ENCODE measurements at places on chromosomes 1 and 21.

DNA sequence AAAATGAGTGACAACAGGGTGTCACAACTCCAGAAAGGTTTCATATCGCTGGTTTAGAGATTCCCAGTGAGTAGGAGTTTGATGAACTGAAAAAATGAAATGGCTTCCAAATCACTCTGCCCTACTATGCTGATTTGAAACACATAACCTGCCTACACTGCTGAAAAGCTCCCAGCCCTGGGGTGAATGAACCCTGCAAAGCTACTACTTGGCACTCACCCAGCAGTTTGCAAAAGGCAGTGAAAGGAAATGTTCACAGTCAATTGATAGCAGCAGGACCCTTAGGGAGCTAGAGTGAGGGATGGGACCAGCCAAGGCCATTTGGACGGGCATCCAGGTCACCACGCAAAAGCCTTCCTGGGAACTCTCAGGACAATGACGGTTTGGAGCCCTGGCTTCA lies 44.4 kb upstream of the SRP9 start:
- no peak for DNase-seq

DNA sequence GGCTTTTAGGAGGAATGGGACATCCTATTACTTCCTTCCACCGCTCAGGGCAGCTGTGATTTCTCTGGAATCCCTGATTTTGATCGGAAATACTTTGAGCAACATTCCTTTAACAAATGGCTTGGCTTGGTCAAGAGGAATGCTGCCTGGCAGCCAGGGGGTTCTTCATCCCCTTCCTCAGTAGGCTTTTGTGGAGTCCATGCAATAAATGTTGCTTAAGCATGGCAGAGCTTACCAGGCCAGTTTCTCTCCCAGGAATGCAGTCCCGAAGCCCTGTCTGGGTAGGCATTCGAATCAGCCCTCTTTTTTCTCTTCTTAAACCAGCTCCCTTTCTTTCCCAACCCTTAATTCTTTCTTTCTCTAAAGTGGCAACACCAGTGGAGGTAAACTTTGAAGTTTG lies 177.1 kb upstream of the KIAA0040 start:
- no peak for DNase-seq

- DNase-seq = no peak
Measured at GRCh38 chr1:85308833-85309350, 32.5 kb upstream of the BCL10 start.

GRCh38 chr1:151827853-151828252 lies 3.7 kb downstream of the RORC start:
- DNase-seq = no peak

DNA sequence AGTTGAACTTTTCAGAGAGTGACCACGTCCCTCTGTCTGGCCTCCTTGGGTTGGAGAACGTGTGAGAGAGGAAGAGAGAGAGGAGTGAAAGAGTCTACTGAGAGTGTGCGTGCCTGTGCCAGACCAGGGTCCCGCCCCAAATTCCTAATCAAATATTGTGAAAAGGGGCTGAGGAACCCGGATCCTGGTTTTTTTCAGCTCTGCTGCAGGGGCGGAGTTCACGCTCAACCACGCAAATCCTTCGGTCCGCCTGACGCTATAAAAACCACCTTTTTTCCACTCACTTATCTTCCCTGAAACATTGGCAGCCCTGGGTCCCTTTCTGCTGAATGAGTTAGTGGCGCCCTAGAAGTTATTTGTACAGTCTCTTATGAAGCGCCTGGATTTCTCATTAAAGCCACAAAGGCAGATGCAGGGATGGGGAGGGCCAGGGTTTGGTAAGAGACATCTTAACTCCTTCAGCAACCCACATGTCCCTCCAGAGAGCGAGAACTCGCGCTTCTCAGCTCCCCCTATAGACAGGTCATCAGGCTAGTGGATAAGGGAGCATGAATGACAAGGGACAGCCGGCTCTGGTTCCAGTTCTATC lies at the start of gene FMOD:
TSS of gene FMOD (minus strand) at position 86 of the 589 bp plus-strand sequence. CDS start 2,852 bp downstream, outside the sequence.
- no peak for DNase-seq

DNA sequence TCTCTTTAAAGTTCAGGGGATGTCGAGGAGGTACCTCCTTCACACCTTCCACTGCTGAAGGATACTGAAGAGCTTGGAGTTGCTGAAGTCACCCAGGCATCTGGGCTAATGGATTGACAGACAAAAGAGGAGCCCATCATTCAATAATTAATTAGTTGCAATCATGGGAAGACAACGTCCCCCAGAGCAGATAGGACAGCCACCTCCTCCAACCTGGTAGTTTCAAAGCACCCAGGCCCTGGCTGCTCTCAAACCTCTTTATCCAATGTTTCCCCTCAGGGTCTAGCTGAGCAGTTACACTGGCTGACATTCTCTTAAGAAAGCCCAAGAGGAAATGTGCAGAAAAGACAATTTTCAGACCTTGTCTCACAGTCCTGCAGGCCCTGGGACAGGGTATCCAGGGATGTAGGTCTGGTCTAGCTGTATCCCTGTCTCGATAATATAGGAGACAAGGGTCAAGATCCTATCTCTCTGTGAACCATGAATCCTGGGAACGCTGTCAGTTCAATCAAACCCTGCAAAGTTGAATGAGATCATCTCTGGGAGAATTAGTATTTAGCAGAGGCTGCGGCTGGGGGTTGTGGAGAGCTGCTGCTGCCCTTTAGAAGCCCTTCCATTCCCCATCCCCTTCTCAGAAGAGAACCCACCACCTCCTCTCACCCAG lies 1.1 kb downstream of the TSPAN2 start:
- DNase-seq = no peak

DNA sequence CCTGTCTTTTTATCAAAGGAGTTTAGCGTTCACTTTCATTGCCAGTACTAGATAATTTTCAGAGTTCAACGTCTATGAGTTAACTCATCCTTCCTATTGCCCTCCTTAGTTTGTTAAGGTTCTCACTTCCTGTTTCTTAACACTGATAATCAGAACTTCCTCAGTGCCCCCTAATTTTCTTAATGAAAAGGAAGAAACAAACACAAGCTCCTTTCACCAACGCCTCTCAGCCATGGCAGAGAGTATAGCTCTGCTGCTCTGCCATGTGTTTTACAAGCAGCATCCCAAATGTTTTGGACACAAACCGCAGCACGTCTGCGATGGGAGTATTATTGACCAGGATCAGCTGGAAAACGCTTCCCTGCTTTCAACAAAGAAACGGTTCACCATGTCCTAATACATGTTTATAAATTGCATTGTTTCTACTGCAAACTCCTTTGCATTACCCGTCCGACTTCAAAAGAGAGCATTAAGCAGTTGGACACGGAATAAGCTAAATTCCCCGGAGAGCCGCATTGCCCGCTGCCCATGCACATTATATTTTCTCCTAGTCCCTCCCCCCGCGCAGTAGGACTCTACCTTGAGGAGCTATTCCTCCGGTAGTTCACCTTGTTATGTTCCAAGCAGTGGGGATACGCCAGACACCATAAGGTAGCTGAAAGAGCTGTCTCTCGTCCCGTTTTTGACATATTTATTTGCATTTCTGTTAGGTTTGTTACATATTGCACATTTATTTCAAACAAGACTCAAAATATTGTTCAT lies 561 bp downstream of the OLFM3 start:
- no peak for DNase-seq

DNA sequence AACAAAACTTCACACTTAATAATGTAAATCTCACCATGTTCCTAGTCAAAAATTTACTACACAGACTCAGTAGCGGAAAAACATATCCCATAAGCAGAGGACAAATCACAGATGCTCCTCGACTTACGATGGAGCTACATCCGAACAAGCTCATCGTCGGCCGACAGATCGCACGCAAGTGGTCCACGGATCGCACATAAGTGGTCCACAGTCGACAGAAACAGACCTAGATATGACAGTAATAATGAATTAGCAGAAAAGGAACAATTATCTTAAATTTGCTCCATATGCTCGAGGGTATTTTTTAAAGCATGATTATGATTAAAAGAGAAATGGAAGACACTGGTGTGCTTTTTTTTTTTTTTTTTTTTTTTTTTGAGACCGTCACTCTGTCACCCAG lies 36.3 kb downstream of the WDR4 start:
- DNase-seq = no peak

DNA sequence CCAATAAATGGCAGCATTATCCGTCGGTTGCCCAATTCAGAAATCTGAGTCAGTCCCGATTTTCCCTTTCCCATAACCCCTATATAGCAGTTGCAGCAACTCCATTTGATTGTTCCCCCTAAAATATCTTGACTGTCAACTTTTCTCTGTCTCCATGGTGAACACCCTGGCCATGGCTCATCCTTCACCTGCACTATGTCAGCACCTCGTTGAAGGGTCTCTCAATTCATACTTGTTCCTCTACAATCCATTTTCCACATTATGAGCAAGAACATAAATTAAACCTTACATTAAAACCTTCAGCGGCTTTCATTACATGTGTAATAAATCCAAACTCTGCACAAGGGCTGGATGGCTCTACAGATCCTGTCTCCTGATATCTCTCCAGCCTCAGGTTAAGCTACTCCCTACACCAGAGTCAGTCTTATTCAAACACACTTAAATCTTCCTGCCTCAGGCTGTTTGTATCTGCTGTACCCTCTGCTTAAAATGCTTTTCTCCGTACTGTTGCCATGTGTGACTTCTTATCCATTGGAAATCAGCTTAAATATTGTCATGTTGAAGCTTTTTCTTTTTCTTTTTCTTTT lies 87.3 kb downstream of the BACH1 start:
- DNase-seq = no peak

- DNase-seq = no peak
Measured at GRCh38 chr1:94633051-94633450, 91.5 kb upstream of the F3 start.

GRCh38 chr1:28927648-28928313 lies 13.4 kb downstream of the EPB41 start:
- DNase-seq = no peak

GRCh38 chr1:21305900-21306189 lies 15.6 kb upstream of the ECE1 start:
- no peak for DNase-seq

- DNase-seq = no peak
Measured at GRCh38 chr1:39886757-39887231, 3.5 kb upstream of the TRIT1 start.
